Stromal cell of bone marrow (primary cell): ENCODE measurements at places on chromosomes 4 and X.

DNA sequence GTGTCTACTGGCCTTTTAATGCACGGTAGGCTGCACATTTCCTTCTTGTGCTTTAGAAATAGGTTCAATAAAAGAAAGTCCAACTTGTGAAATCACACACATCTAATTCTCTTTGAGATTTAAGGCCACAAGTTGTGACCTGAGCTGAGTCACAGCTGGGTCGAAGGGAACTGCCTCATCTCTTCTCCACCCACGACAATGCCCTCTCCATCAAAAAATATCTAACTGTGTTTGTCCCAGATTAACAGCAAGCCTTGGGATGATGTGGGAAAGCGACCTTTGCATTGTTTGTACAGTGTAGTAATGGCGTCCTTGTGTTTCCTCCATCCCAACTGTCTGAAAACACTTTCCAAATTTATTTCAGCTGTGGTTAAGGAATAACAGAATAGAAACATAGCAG lies 168.9 kb downstream of the AMELX start:
- DNase-seq: no peak

- DNase-seq: peak; percentile 41
Observed at GRCh38 chr4:43277003-43277402, 384.5 kb downstream of the GRXCR1 start.

DNA sequence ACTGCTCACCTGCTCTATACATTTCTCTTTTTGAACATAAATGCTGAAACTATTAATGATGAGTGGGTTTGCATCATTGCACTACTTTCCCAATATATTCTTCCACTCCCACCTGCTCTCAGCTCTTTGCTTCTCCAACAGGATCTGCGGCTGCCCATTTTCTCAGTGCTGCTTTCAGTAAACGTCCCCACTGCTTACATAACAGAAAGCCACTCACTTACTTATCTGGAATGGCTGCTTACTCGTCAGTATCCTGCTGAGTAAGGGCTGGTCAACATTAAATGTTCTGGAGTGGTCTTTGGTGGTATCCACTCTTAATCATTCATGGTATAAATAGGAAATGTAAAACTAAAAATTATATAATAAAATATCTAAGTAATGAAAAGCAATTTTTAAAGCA lies 112.8 kb upstream of the HPF1 start:
- no peak for DNase-seq

- no peak for DNase-seq
Observed at GRCh38 chr4:7915875-7916242, 23.8 kb downstream of the AFAP1 start.

- no peak for DNase-seq
Observed at GRCh38 chr4:91448668-91449330, 855.0 kb upstream of the GRID2 start.

- DNase-seq: peak; percentile 24
Observed at GRCh38 chr4:188992706-188993105, 853.5 kb downstream of the TRIML1 start.

GRCh38 chr4:53098681-53099121 lies 236.6 kb downstream of the RASL11B start:
- no peak for DNase-seq

DNA sequence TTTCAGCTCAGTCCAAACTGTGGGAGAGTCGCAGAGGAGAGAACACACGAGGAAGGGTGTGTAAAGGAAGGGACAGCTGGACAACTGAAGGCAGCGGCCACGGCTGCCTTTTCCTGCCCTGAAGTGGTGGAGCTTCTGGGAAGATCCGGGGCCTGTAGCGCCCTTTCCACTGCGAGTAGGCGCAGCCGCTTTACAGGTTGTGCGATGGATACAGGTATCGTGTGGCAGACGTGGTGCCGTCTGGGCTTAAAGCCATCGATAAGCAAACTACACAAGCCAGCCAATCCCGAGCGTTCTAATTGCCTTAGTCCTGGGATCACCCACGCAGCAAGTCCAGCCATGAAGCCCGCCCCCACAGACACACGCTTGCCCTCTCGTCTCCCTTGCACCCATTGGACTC lies 15.4 kb downstream of the NKX6-1 start:
- no peak for DNase-seq
